ENCODE measurements at places on chromosomes 16 and 17.

DNA sequence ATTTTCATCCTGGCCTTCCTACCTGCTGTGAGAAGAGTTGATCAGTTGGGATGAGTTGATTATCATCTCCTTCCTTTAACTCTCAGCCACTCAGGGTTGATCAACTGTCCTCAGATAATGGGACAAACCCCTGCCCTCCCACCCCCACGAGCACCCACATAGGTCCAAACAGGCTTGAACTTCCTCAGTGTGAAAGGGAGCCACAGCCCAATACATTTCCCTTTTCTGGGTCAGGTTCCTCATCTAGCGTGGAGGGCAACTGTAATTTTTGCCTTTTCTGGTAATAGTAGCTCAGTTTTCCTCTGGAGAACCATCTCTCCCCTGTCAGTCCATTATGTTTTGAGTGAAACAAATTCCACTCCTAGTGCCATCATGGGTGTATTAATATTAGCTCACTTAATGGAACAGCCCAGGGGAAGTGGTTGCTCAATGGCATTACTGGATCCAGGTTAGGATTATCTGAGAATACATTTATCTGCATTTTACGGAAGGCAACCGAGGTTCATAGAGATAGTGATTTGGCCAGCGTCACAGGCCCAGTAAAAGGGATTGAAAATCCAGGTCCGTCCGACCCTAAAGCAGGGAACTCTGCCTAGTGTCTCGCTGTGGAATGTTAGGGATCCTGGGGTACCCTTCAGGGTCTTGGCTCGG is 476 bp upstream of the LPCAT2 start:
- DNase-seq = no peak

DNA sequence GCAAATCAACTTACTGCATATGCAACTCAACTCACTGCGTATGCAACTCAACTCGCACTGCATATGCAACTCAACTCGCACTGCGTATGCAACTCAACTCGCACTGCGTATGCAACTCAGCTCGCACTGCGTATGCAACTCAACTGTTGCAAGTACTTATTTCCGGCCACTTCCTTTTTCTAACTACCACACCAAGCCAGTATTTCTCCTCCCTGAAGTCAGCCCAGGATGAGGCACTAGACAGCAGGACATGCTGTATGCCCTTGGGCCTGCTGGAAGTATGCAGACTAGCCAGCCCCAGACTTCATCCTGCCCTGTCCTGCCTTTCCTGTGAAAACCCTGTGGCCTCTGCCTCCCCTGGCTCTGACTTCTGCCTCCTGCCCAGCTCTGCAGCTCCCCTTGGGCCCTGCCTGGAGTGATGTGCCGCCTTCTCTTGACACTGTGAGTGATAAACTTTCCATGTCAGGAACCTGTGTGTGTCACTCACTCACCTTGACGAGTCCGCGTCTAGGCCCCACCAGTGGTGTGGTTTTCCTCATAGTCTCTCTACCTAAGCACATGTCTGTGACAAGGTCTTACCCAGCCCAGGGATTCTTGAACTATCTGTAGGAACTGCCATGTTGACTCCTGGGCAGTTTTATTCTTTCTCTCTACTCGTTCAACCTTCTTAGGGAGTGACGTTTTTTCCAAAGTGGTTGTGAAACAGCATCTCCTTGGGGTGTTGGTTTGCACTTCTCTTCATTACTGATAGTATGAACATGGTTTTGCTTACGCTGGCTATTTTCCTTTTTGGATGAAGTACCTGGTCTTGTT is 16.4 kb downstream of the ZNF778 start:
- DNase-seq = no peak

DNA sequence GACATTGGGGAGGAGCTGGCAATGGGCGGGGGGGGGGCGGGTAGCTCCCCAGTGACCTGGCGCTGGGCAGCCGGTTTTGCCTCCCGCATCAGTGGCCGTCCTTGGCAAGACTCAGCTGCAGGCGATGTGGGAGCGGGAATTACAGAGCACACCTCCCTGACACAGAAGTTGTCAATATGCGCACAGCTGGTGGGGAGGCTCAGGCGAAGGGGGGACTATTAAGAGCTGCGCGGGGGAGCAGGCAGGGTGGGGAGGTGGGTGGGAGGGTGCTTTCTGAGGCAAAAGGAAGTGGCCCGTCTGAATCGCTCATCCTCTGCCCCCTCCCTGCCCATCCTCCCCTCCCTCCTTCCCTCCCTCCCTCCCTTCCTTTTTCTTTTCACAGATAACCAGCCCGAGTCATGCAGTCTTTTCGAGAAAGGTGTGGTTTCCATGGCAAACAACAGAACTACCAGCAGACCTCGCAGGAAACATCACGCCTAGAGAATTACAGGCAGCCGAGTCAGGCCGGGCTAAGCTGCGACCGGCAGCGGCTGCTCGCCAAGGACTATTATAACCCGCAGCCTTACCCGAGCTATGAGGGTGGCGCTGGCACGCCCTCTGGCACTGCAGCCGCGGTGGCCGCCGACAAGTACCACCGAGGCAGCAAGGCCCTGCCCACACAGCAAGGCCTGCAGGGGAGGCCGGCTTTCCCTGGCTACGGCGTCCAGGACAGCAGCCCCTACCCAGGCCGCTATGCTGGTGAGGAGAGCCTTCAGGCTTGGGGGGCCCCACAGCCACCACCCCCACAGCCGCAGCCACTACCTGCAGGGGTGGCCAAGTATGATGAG is 44.0 kb downstream of the SREBF1 start:
- no peak for DNase-seq

GRCh38 chr17:70089513-70090148 is 14.6 kb downstream of the KCNJ16 start:
- peak; percentile 3 for DNase-seq

GRCh38 chr17:82247182-82247823 is 18.5 kb downstream of the SLC16A3 start:
- peak; percentile 28 for DNase-seq

DNA sequence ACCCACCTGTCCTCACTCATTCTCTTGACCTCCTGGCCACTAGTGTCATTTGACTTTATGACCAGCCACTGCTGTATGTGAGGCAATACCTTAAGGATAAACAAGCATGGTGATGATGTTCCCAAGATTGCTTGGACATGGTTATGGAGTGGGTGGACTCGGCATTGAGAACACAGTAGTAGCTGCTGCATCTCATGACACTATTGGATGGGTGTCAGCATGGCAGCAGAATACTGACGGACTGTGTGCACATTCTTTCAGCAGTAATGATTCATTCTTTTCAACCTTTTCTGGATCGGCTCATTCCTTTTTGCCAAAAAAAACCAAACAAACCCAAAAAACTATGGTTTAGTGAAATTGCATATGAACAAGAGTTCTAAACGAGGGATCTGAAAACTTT is 13.5 kb downstream of the SPECC1 start:
- no peak for DNase-seq

- DNase-seq = no peak
Measured at GRCh38 chr17:54102246-54102645, 279.5 kb downstream of the KIF2B start.

DNA sequence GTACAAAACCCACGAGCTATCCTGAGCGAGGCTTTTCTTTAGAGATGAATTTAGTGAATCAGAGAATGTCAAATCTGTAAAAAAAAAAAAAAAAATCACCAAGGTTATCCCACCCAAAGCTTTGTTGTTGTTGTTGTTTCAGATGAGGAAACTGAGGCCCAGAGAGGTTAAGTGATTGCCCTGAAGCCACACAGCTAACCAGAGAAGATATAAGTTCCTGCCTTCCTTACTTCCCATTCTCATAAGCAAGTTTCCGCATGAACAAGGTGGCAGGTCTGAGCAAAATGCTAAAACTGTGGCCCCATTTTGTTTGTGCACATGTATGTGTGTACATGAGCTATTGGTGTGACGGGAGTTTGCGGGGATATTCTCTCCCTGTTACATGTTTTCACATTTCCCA is 352.1 kb upstream of the ZFHX3 start:
- DNase-seq = no peak

All from pancreas (tissue), 10 donors.